ENCODE measurements at places on chromosomes 7 and 10. TPM values are rescaled to one million over a fixed set of nuclear protein-coding genes. Genes with fewer than 3 reads are reported as not detected.

CCSER2 gene
- 98.0 TPM for total RNA-seq

CUZD1 gene
- 3.4 TPM for total RNA-seq

SEMA3D gene
- not detected for total RNA-seq

PPP1R17 gene
- total RNA-seq: not detected

FKBP6 gene
- total RNA-seq: not detected

PRXL2A gene
- total RNA-seq: 14.0 TPM

SHLD2 gene
- total RNA-seq: 26.1 TPM

PLCE1 gene
- not detected for total RNA-seq

ZNF736 gene
- 39.6 TPM for total RNA-seq

FOXI2 gene
- total RNA-seq: not detected

ELAPOR2 gene
- 4.2 TPM for total RNA-seq

NMT2 gene
- total RNA-seq: 56.1 TPM

SLIT1 gene
- total RNA-seq: 0.37 TPM

NRCAM gene
- 0.50 TPM for total RNA-seq

FMC1 gene
- 7.5 TPM for total RNA-seq

EN2 gene
- total RNA-seq: not detected

ARHGAP22 gene
- 0.30 TPM for total RNA-seq

MOGAT3 gene
- total RNA-seq: not detected

FRAT2 gene
- 16.7 TPM for total RNA-seq

ASZ1 gene
- not detected for total RNA-seq

MMP21 gene
- 0.20 TPM for total RNA-seq

NKX2-3 gene
- total RNA-seq: not detected

PIK3CG gene
- 54.1 TPM for total RNA-seq

ODAD2 gene
- not detected for total RNA-seq

TMEM130 gene
- total RNA-seq: not detected

AUTS2 gene
- total RNA-seq: 17.5 TPM

SKIDA1 gene
- 0.58 TPM for total RNA-seq

ADAMTS14 gene
- not detected for total RNA-seq

NYAP1 gene
- 0.54 TPM for total RNA-seq

UBTD1 gene
- total RNA-seq: 1.4 TPM

THSD7A gene
- not detected for total RNA-seq

TMEM176A gene
- total RNA-seq: 0.54 TPM

LIPN gene
- not detected for total RNA-seq

BHLHA15 gene
- total RNA-seq: not detected

LIPJ gene
- total RNA-seq: 0.17 TPM

AKR1C4 gene
- not detected for total RNA-seq

SGCE gene
- 1.9 TPM for total RNA-seq

NANOS1 gene
- total RNA-seq: 0.45 TPM

CNPY1 gene
- total RNA-seq: not detected

RPEL1 gene
- total RNA-seq: not detected

TNRC18 gene
- total RNA-seq: 51.9 TPM

TMEM273 gene
- total RNA-seq: 11.2 TPM

BEND7 gene
- total RNA-seq: not detected

EGFR gene
- total RNA-seq: not detected

ATP6V0A4 gene
- total RNA-seq: not detected

MLXIPL gene
- not detected for total RNA-seq

GPR26 gene
- total RNA-seq: not detected

HOGA1 gene
- not detected for total RNA-seq

TET1 gene
- total RNA-seq: 3.8 TPM

FAM25C gene
- total RNA-seq: not detected

ITPRID1 gene
- total RNA-seq: not detected
